ENCODE measurements at places on chromosomes 7 and 10.

DNA sequence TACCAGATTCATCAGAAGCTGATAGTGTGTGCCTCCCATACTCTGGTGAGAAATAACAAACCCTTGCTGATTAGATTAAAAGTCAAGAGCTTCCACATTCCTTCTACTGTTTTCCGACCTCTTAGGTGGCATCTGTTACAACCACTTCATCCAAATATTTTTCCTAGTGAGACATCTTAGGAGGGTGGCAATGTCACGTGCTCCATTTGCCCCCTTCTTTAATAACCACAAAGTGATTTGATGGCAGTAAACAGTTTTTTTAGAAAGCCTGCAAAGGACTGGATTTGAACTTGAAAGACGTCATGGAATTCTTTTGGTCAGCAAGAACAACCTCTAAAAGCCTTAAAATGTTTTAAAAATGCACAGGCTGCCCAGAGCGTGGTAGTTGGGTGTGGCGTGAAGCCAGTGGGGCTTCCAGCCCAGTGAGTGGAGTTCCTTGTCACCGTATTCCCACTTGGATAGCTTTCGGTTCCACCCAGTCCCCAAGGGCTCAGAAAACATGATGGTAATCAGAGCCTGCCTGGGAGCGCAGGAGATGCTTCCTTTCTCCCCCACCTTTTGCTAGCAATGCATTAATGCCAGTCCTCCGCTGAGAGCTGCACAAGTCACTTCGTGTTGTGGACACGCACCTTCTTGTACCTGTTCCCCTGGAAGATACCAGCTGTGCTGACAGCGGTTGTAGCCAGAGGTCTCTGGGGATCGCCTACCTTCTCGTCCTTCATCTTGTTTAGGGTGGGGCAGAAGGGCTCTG lies 256.4 kb downstream of the KIAA1217 start:
- no peak for DNase-seq

DNA sequence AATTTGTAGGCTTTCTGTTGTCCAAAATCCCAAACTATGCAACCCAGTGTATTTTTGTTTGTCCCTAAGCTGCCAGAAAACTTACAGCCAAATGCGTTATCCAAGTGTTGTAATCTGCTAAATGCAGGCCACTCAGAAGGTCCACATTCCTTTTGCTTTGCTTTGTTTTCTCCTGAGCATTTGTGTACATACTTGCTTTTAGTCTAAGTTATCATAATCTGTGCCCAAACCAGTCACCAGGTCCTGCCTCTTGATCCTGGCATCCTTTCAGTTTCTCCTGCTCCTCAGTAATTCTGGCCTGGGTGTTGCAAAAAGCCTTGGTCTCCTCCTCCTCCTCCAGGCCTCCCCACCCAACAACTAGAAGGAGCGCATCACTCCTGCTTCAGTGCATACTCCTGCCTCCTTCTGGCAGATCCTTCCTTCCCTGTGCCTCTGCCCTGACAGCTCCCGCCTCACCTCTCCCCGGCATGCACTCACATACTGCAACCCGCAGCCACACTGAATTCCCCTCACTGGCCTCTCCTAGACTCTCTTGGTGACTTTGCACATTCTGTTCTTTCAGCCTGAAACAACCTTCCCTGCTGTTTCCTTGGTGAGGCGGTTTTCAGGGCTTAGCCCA lies 2.3 kb downstream of the DENND2A start:
- no peak for DNase-seq

DNA sequence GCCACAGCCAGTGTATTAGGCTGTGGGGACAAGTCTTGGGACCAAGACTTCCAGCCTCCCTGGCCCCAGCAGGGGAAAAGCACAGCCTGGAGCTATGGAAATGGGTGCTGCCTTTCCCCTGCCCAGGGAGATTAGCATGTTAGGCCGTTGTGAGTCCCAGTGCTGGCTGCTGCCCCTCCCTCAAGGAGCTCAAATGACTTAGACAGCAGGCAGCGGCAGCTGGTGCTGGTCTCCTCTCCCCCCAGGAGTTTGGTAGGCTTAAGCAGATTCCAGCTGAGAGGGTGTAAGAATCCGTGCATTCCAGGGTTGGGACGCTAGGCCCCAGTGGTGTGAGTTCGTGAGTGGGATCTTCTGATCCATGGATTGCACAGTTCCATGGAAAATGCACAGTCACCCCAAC lies 301.5 kb upstream of the PHF14 start:
- no peak for DNase-seq

DNA sequence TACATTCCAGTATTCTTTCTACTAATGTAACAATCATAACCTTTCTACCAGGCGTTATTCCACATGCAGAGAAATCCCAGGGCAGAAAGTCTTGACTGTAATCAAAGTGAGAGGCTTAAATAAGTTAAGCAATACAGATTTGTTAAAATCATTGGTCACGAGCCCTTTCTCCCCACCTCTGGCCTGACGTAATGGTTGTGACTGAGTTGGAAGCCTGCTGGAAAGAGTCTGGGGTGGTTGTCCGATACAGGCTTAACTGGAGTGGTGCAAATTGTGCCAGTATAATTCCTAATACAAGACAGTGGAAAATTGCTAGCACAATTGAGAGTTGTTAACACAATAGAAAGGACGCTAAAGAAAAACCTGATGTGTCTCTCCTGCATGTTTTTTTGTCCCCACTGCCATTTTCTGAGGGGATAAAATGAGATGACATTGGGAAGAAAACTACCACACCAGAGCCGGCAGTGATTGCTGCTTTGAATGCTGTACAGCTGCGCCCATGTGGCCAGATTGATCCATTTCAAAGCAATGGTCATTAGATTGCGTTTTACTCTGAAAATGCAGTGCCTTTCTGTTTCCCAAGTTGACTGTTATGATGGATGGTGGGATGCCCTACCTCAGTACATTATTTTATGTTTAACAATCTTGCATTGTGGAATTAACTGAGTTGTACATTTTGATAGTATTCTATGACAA lies 190.8 kb downstream of the POU6F2 start:
- no peak for DNase-seq

DNA sequence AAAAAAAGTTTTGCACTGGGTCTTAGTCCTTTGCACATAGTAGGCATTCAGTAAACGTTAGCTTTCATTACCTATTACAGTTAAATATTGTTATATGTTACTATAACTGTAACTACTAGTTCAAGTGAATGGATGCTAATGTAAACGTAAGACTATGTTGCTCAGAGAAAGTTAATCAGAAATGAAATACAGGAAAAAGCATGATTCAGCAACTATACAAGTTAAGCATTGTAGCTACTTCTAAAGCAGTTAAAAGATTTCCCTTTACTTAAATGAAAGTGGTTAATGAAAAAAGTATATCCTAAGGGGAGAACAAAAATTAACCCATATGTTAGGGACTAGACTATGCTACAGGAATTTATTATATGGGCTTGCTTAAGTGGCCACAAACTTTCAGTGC lies 121.2 kb downstream of the SKAP2 start:
- no peak for DNase-seq

DNA sequence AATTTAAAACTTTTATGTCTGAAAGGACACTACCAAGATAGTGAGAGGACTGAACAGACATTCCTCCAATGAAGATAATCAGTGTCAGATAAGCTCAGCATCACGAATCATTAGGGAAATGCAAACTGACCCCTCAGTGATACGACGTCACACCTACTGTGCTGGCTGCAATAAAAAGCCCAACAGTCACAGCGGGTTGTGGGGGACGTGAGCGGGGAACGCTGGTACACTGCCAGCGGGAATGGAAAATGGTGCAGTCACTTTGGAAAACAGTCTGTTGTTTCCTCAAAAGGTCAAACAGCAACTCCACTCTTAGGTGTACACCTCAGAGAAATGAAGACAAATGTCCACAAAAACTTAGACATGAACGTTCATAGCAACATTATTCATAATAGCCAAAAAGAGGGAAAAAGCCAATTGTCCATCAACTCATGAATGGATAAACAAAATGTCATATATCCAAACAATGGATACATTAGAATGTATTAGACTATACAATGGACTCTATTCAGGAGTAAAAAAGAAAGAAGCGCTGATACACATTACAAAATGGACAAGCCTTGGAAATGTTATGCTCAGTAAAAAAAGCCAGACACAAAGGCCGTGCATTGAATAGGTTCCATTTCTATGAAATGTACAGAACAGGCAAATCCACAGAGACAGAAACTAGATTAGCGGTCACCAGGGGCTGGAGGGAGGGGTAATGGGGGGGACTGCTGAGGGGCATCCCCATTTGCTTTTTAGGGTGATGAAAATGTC lies 2.4 kb upstream of the ECHS1 start:
- DNase-seq, result no peak
